ENCODE measurements at places on chromosomes 12 and 14. TPM values are rescaled to one million over a fixed set of nuclear protein-coding genes. Genes with fewer than 3 reads are reported as not detected.
A peak's percentile ranks its signal among the peaks of the same experiment; 100 is the strongest.

- DNase-seq: no peak
These were observed 74.4 kb upstream of the VRK1 start for GRCh38 chr14:96722736-96723135.

DNA sequence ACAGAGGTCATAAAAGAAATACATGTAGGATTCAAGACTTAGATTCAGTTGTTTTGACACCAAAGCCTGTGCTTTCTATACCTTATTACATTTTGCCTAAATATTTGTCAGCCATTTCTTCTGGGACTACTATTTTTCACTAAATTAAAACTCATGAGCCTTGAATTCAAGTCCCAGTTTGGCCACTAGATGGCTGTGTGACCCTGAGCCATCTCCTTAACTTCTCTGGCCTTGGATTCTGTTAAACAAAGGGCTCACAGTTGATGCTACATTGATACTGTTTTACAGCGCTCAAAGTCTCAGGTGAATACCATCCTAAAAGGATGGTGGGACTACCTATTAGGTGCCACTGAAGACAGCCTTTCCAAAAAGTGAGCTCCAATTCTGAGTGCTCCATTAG lies 39.6 kb upstream of the CCDC198 start:
- DNase-seq: no peak

DNA sequence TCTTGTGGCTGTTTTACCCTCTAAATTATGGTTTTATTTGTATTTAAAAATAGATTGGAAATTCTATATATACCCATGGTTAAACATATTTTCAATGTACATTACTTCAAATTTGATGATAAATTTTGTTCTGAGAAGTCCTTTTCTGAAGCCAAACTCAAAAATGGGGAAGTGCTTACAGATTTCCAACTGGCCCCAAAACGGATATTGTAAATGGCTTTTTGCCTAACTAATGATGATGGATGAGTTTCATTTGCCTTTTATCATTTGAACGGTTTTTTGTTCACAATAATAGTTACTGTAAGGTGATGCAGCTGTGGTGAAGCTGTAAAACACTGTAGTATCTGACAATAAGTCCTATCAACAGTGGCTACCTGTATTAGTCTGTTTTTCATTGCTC lies 136.9 kb downstream of the FUT8 start:
- DNase-seq: no peak

DNA sequence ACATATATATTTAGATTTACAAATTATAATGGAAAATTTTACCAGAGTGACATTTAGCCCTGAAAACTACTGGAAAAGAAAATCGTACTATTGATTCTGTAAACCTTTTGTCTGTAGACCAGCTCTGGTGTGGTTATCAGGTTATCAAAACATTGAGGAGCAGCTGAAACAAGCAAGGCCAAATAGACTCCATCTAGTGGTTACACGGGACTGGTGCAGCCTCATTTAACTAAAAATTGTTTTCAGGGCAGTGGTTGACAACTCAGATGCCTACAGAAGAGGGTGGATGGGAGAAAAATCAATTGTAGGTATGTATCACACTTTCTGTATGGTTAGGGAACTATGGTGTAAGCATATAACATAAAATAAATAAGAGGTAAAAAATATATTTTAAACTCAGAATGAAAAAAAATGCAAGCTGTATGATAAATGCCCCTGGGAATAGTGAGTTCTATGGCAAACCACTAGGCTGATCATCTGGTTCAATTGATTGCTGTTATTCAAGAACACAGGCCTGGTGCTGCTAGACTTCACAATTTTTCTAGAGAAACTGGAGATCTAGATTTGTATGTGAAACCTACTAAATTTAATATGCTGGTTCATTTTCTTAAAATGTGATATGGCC lies 51.2 kb downstream of the ACSS3 start:
- DNase-seq: no peak

DNA sequence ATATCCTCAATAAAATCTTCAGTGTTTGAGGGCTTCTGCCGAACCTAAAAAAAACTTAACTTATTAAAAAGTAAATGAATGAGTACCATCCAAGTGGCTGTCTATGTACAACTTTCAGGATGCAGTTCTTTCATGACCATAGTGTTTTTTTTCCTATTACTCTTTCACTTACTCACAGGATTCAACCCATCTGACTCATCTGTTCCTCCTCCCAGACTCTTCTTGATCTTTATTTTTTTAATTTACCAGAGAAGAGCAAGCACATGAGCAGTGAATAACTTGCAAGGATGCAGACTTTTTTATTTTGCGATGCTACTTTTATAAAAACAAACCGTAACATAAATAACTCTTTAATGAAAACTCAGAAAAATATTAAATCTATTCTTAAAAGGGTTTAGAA lies 24.5 kb downstream of the RECQL start:
- DNase-seq: no peak

- no peak for DNase-seq
These were observed 313.0 kb upstream of the PRKD1 start for GRCh38 chr14:30240685-30241084.

GRCh38 chr14:71163050-71163841 lies 256.0 kb downstream of the PCNX1 start:
- DNase-seq: no peak

DNA sequence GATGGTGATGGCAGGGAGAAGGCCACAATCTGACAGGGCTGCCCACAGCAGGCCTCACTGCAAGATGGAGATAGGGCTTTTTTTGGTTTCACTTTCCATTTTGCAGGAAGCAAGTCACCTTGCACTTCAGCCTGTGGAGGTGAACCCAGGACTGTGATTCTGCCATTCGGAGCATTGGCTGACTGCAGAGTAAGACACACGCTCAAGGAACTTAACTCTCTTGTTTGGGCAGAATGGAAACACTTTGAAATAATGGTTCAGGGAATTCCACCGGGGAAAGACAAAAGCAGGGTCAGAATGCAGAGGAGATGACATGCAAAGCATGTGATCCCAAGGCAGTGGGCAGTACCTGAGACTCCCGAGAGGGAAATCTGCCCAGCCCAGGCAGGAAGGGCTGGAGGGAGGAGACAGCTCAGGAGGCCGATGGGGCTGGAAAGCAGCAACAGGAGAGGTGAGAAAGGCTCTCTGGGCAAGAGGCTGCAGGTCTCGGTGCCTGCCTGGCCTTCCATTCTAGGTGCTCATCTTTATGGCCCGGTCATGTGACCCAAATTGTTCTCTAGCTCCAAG lies 58.7 kb upstream of the PRMT8 start:
- no peak for DNase-seq

GRCh38 chr14:104865631-104866441 lies 768 bp downstream of the CEP170B start:
- DNase-seq: peak; percentile 73

DDN gene
- total RNA-seq: not detected

EML5 gene
- 2.4 TPM for total RNA-seq

AJUBA gene
- total RNA-seq: 51.7 TPM

DNA sequence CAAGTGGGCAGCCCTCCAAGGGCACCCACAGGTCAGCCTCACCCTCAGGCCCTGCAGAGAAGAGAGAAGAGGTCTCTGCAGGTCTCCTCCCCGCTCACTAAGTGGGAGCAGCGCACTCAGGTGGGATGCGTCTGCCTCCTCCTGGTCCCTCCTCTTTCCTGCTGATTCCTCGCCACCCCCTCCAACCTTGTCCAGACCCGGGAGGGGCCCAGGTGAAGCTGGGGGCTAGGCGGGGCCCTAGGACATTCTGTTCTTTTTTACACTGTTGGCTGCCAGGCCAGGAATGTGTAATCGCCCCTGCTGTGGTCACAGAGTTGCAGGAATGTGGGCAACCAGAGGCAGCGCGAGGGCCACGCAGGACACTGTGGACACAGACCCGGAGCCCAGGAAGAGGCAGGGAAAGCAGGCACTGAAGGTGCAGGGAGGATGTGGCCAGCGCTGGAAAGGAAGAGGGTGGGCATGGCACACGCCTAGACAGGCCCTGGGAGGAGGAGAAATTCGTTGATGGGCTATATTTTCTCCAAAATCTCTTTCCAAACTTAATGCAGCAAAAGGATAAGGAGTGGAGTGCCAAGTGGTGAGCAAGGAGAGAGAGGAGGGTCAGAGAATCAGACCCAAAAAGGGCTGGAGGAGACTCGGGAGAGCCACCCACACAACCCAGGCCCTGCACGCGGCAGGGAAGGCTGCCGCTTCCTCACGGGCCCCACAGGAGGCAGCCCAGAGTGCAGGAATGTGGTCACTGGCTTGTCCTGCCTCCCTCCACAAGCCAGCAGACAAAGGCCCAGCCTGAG lies 911 bp upstream of the SCNN1A start:
- peak; percentile 76 for DNase-seq

SOAT2 gene
- total RNA-seq: not detected

GRCh38 chr14:21631084-21631483 lies 3.7 kb downstream of the OR10G2 start:
- DNase-seq: no peak

GRCh38 chr12:3871356-3871755 lies 1.8 kb downstream of the PARP11 start:
- DNase-seq: no peak

GRCh38 chr12:96198965-96199364 lies 4.8 kb downstream of the ELK3 start:
- DNase-seq: no peak

GPR137C gene
- not detected for total RNA-seq

TAS2R46 gene
- total RNA-seq: not detected

LMNTD1 gene
- total RNA-seq: 6.6 TPM

DNA sequence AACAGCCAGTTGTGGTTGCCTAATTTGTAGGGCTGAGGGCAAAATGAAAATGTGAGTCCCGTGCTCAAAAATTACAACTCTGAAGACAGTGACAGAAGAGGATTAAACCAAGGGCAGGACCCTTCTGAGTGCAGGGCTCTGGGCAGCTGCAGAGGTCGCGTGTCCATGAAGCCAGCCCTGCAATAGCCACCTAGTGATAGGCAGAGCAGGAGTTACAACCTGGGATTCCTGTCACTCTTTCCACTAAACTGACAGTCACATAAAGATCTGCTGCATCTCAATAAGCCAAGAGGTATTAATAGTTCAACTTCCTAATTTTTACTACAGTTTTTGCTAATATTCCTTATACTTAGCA lies 94.1 kb downstream of the SLC2A13 start:
- no peak for DNase-seq

Data from uterus (tissue), 4 donors.